ENCODE measurements at places on chromosomes 13 and 19.
A peak's percentile ranks its signal among the peaks of the same experiment; 100 is the strongest.

- no peak for DNase-seq
Observed at GRCh38 chr13:103703246-103703645, 637.0 kb upstream of the SLC10A2 start.

- DNase-seq, result no peak
Observed at GRCh38 chr13:71785361-71785760, 81.6 kb downstream of the DACH1 start.

- DNase-seq, result peak; percentile 80
Observed at GRCh38 chr13:88919970-88920628, 1248.9 kb downstream of the SLITRK5 start.

- DNase-seq, result peak; percentile 8
Observed at GRCh38 chr13:82356667-82357410, 1525.4 kb downstream of the SLITRK1 start.

DNA sequence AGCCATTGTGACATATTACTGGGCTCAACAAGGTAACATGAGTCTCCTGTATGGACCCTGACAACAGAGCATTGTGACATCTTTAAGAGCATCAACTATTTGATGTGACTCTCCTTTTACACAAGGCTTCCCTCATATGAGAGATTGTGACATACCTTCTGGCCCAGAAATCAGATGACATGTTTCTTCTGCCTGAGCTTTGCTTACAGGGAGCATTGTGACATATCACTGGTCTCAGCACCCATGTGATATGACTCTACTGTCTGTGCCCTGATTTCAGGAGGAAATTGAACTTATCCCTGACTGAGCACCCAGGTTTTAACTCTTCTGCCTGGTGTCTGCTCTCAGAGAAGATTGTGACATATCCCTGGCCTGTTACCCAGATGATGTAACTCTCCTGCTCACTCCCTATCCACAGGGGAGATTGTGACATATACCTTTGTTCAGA lies 15.9 kb upstream of the ZNF681 start:
- DNase-seq, result peak; percentile 59

- no peak for DNase-seq
Observed at GRCh38 chr13:34867590-34867989, 74.5 kb upstream of the NBEA start.

- no peak for DNase-seq
Observed at GRCh38 chr13:20231839-20232555, at the start of gene GJB6. TSS of gene GJB6 (minus strand) at chr13:20232319. CDS start at chr13:20223480, 8,839 bp downstream.

DNA sequence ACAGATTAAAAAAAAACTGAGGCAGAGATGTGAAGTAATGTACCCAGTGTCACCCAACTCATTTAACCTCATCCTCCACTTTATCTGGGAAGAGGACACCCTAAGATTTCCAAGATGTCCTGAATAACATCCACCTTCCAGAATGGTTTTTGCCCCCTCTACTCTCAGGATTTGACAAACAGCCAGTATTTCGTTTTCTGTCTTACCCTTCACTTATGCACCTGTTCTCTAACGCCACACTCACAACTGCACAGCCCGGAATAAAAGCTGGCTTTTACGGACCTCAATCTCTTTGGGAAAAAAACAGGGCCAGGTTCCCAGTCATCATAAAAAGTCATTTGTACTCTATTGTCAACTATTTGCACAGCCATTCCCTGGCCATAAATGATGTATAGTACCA lies 21.2 kb upstream of the CEACAM6 start:
- DNase-seq, result no peak

GRCh38 chr13:111289251-111289650 lies 31.2 kb upstream of the TEX29 start:
- no peak for DNase-seq
